Epithelial cell of prostate (primary cell): ENCODE measurements at places on chromosomes 4 and X.

DNA sequence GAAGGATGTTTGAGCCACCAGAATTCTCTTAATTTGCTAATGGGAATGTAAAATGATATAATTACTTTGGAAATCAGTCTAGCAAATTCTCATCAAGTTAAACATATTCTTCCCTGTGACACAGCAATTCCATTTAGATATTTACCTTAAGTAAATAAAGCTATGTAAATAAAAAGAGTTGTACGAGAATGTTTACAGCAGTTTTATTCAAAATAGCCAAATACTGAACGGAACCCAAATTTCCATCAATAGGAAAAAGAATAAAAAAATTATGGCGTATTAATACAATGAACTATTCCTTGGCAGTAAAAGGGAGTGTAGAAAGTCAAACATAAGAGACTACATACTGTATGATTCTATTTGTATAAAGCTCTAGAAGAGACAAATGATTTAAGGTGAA is 45.8 kb downstream of the CENPE start:
- DNase-seq = no peak

GRCh38 chr4:3717241-3717640 is 48.9 kb upstream of the ADRA2C start:
- no peak for DNase-seq

GRCh38 chr4:125741825-125742452 is 427.2 kb downstream of the FAT4 start:
- DNase-seq = no peak

GRCh38 chrX:154351183-154352011 is 23.0 kb downstream of the FLNA start:
- no peak for DNase-seq

DNA sequence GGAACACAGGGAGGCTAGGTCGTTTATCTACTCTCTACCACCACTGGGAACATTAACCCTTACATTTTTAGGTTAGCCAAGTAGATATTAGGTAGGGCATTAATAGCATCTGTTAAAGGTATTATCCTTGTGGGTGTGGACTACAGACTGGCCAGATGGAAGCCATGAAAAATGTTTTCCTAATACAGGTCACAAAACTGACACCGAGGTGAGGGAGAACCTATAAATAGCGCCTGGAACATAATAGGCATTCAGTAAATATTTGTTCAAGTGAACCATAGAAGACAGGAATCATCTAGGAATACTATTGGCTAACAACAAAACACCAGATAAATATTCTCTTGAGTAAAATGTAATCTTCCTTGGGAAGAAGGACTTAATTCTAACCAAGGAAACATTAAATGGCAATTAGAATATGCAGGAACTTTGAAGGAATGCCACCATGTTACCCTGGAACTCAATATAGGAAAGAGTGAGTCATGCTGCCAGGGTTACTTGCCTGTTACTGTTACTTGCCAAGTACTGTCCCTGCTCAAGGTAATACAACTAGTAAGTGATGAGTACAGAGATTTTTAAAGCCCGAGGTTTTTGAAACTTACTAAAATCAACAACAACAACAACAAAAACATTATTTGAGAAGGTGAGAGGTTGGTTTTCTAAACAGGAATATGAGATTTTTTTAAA is 79.0 kb downstream of the SOX3 start:
- no peak for DNase-seq

GRCh38 chr4:38144031-38144430 is 183.8 kb downstream of the PTTG2 start:
- no peak for DNase-seq
